ENCODE measurements at places on chromosomes 2 and 18. TPM values are rescaled to one million over a fixed set of nuclear protein-coding genes. Genes with fewer than 3 reads are reported as not detected.

REG1A gene
- not detected for polyA plus RNA-seq

TGFA gene
- polyA plus RNA-seq = 9.7 TPM

SP140 gene
- polyA plus RNA-seq = 0.53 TPM

EPB41L5 gene
- 2.5 TPM for polyA plus RNA-seq

FAM124B gene
- polyA plus RNA-seq = not detected

CCDC141 gene
- not detected for polyA plus RNA-seq

MYO3B gene
- not detected for polyA plus RNA-seq

DNA sequence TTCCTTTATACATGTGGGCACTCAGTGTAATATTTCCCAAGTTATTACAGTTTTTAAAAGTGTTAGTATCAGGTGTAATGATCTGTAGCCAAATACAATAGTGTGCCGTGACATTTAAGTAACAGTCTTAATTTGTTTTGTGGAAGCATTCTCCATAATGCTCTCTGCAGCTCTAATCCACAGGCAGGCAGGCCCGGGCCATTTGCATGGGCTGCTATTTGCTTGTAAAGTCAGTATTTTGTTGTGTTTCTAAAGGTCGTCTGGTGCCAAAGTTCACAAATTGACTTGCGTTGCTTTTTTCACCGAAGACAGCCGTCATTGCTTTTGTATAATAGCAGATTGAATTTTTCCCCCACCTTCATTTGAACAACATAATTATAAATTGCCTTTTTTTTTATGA is 153.0 kb downstream of the GBX2 start:
- DNase-seq = no peak
- no peaks in the 10 kb centered on the region for H3K36me3 ChIP-seq

DNA sequence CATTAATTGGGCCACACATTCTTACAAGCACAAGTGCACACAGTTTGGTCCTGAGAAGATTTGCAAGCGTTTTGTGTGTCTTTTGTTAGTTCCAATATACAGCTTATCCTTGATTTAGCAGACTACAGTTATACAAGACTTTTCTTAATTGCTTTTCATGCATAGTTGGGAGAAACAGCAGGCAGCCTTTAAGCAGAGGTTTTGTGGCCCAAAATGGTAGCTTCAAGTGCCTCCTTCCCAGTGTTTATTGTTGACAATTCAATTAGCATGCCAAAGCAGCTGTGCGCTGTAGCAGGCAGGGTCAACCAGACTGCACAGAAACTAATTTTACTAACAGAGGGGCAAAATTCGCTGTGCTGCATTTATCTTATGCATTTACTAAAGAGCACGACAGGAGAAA is 47.5 kb downstream of the FRZB start:
- H3K27me3 ChIP-seq = 0 out of 2 replicates have a peak, but pooled peaks cover 4% of the 10 kb centered on the region
- H3K36me3 ChIP-seq = no peaks in the 10 kb centered on the region
- DNase-seq = no peak

DNA sequence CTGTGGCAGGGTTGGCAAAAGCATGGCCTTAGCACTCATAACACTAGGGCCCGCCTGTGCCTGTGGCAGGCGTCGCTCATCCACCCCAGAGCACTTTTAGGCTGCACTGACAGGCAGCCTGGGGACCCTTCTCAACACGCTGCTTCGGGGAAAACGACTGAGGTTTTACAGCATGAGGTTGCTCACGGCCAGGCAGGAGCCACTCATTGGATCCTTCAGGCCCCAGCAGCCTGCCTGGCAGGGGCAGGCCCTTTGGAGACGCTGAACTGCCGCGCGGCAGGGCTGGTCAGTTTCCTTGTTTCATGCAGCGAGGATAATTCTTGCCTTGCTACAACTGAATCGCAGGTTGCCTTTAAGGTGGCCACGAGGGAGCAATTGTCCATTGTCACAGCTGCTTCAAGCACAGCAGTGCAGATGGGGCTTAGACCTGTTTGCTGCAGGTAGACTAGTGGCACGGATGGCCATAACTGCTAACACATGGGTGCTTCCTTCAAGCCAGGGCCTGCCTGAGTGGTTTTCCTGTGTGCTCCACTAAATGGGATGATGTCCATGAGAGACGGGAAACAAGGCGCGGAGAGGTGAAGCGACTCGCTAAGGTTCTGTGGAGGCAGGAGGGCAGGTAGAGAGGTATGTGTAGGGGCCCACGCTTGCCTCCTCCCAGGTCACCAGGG is 49.9 kb upstream of the HS6ST1 start:
- no peak overlapping the region for H3K4me3 ChIP-seq
- H3K27me3 ChIP-seq = no peaks in the 10 kb centered on the region
- no peaks in the 10 kb centered on the region for H3K36me3 ChIP-seq

- DNase-seq = no peak
- peaks cover 10% of the 10 kb centered on the region for H3K4me1 ChIP-seq
- H3K27me3 ChIP-seq = no peaks in the 10 kb centered on the region
- H3K4me3 ChIP-seq = no peak overlapping the region
- H3K36me3 ChIP-seq = no peaks in the 10 kb centered on the region
- H3K27ac ChIP-seq = no peak overlapping the region
These were observed 47.3 kb downstream of the COA5 start for GRCh38 chr2:98561018-98561417.

GRCh38 chr2:65383541-65384488 is 48.6 kb downstream of the SPRED2 start:
- H3K27me3 ChIP-seq = no peaks in the 10 kb centered on the region
- peak overlapping the region; percentile 58 for H3K4me3 ChIP-seq
- H3K4me1 ChIP-seq = peaks cover 46% of the 10 kb centered on the region
- DNase-seq = no peak
- H3K27ac ChIP-seq = peak overlapping the region; percentile 85
- no peaks in the 10 kb centered on the region for H3K36me3 ChIP-seq

GRCh38 chr2:214706986-214707385 is 102.5 kb downstream of the BARD1 start:
- H3K4me3 ChIP-seq = no peak overlapping the region
- no peaks in the 10 kb centered on the region for H3K27me3 ChIP-seq
- H3K36me3 ChIP-seq = no peaks in the 10 kb centered on the region
- no peak overlapping the region for H3K27ac ChIP-seq
- H3K4me1 ChIP-seq = no peaks in the 10 kb centered on the region

DNA sequence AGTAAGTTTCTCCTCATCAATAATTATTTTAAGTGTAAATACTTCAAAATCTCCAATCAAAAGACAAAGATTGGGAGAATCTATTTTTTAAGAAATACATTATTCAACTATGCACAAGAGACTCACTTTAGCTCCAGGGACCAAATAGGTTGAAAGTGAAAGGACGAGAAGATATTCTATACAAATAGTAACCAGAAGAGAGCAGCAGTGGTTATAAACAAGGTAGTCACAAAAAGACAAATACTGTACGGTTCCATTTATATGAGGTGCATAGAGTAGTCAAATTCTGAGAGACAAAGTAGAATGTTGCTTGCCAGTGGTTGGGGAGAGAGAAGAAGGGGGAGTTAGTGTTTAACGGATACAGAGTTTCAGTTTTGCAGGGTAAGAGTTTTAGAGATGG is 69.8 kb downstream of the POU3F3 start:
- H3K4me3 ChIP-seq = no peak overlapping the region
- H3K27me3 ChIP-seq = no peaks in the 10 kb centered on the region
- no peaks in the 10 kb centered on the region for H3K4me1 ChIP-seq

- peak; percentile 78 for DNase-seq
- no peaks in the 10 kb centered on the region for H3K36me3 ChIP-seq
- no peaks in the 10 kb centered on the region for H3K27me3 ChIP-seq
- peaks cover 19% of the 10 kb centered on the region for H3K4me1 ChIP-seq
- H3K4me3 ChIP-seq = peak within 1 kb of the TSS; percentile 98
- H3K27ac ChIP-seq = peak within 1 kb of the TSS; percentile 41
These were observed at the start of gene SLC8A1 for GRCh38 chr2:40451918-40452605. Gene SLC8A1 (minus strand): TSS chr2:40452090.

DNA sequence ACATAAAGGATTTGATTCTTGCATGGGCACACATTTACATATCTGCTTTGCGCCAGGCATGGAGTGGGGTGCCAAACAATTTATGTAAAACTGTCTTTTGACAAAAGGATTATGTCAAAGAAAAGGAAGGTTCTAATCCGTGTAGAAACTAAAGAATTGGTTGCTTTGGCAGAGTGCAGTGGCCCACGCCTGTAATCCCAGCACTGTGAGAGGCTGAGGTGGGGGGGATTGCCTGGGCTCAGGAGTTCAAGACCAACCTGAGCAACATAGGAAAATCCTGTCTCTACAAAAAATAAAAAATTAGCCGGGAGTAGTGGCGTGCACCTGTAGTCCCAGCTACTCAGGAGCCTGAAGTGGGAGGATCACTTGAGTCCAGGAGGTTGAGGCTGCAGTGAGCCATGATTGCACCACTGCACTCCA is 1.1 kb upstream of the MTERF4 start:
- H3K36me3 ChIP-seq = no peaks in the 10 kb centered on the region
- peak overlapping the region; percentile 97 for H3K4me3 ChIP-seq
- H3K27me3 ChIP-seq = no peaks in the 10 kb centered on the region

- H3K27ac ChIP-seq = no peak overlapping the region
- no peak overlapping the region for H3K4me3 ChIP-seq
- peaks cover 38% of the 10 kb centered on the region for H3K4me1 ChIP-seq
- H3K27me3 ChIP-seq = no peaks in the 10 kb centered on the region
These were observed 36.0 kb downstream of the MRPL33 start for GRCh38 chr2:27807476-27807875.

- no peak overlapping the region for H3K4me3 ChIP-seq
- no peaks in the 10 kb centered on the region for H3K27me3 ChIP-seq
- H3K36me3 ChIP-seq = no peaks in the 10 kb centered on the region
- DNase-seq = no peak
- H3K27ac ChIP-seq = no peak overlapping the region
These were observed 194.5 kb upstream of the SPOPL start for GRCh38 chr2:138307099-138307498.

GRCh38 chr2:127575185-127575765 is 39.8 kb downstream of the MYO7B start:
- no peaks in the 10 kb centered on the region for H3K36me3 ChIP-seq
- no peak for DNase-seq
- no peak overlapping the region for H3K4me3 ChIP-seq
- peaks cover 26% of the 10 kb centered on the region for H3K4me1 ChIP-seq
- H3K27ac ChIP-seq = peak overlapping the region; percentile 88

DNA sequence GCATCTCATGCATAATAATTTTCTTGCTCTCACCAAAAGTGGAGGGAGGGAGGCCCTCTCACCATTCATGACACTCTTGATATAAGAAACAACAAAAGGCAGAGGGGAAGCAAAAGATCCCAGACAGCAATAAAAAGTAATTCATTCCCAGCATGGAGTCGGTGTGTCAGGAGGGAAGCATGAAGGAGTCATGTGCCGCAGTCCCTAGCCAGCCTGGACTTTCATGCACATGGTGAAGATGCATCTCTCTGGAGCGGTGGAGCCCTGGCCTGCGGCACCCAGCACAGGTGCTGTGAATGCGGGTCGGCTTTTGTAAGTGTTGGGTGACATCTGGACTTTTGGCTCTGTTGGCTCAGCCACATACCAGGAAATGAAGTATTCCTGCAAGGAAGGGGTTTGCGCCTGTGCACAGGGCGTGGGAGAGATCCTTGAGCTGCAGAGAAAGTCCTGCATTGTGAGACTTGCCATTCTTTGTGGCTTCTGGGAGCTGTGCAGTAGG is 119.4 kb downstream of the COPS8 start:
- no peak for DNase-seq
- H3K4me3 ChIP-seq = no peak overlapping the region
- H3K4me1 ChIP-seq = peaks cover 49% of the 10 kb centered on the region
- H3K27me3 ChIP-seq = no peaks in the 10 kb centered on the region
- no peak overlapping the region for H3K27ac ChIP-seq

DNA sequence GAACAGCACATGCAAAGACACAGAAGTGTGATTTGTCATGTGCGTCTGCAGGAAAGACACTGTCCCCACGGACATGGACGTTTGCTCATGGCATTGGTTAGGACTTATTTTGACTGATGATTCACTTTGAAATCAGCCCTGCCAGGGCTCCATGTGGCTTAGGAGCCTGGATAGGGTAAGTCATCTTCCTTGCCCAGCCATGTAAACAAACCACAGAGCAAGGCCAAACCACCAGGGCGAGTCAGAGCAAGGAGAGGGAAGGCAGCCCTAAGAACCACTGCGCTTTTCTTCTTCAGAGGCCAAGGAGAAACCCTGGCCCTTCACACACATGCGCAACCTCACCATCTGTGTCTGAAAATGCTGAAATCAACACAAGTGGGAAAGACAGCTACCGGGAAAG is 88.8 kb downstream of the GFPT1 start:
- peaks cover 26% of the 10 kb centered on the region for H3K4me1 ChIP-seq
- H3K4me3 ChIP-seq = peak overlapping the region; percentile 45
- H3K27me3 ChIP-seq = no peaks in the 10 kb centered on the region
- H3K27ac ChIP-seq = peak overlapping the region; percentile 96
- H3K36me3 ChIP-seq = no peaks in the 10 kb centered on the region

DNA sequence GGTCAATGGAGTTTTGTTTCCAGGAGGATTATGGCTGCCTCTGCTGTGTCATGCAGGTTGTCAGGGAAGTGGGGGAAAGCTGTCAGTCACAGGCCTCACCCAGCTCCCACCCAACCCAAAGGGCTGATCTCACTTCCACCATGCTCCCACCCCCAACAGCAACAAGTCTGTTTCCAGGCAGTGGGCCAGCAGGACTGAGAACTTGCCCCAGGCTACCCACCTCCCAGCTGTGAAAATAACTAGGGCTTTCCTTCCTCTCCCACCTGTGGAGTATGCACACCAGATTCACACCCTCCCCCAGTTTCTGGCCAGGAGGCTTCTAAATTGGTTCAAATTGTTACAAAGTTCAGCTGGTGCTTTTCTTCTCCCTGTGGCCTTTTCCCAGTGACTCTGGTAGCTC is 95.6 kb upstream of the ACVR1 start:
- H3K27me3 ChIP-seq = no peaks in the 10 kb centered on the region
- no peak overlapping the region for H3K27ac ChIP-seq
- H3K36me3 ChIP-seq = no peaks in the 10 kb centered on the region
- H3K4me1 ChIP-seq = no peaks in the 10 kb centered on the region

- peak; percentile 6 for DNase-seq
- no peaks in the 10 kb centered on the region for H3K27me3 ChIP-seq
- H3K4me3 ChIP-seq = no peak overlapping the region
- no peaks in the 10 kb centered on the region for H3K36me3 ChIP-seq
These were observed 466.0 kb downstream of the RIT2 start for GRCh38 chr18:42649331-42650035.

DNA sequence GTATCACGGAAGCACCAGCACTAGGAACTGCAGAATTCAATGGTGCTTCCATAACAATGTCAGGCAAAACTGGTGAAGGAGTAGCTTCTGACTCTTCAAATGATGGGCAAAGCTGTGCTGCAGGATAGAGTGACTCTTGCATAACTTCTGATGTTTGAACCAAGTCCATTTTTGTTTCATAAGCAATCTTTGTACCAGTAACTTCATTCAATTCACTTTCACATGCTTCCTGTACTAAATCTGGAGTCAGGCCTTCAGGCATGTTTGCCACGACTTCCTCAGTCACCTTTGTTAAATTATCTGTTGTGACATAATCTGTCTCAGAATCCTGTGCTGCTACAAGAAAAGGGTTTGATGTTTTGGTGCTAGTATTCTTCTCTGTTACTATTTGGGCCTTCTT is 24.0 kb downstream of the RTN4 start:
- DNase-seq = peak; percentile 58
- peaks cover 87% of the 10 kb centered on the region for H3K4me1 ChIP-seq
- no peak overlapping the region for H3K4me3 ChIP-seq
- H3K27me3 ChIP-seq = no peaks in the 10 kb centered on the region

Measured in GM23248 (cell line).